Activated T-cell treated with anti-CD3 and anti-CD28 coated beads, Interleukin-2, amount 50 U/mL, for 72 hours (primary cell): ENCODE measurements at places on chromosomes 6 and 20.

DNA sequence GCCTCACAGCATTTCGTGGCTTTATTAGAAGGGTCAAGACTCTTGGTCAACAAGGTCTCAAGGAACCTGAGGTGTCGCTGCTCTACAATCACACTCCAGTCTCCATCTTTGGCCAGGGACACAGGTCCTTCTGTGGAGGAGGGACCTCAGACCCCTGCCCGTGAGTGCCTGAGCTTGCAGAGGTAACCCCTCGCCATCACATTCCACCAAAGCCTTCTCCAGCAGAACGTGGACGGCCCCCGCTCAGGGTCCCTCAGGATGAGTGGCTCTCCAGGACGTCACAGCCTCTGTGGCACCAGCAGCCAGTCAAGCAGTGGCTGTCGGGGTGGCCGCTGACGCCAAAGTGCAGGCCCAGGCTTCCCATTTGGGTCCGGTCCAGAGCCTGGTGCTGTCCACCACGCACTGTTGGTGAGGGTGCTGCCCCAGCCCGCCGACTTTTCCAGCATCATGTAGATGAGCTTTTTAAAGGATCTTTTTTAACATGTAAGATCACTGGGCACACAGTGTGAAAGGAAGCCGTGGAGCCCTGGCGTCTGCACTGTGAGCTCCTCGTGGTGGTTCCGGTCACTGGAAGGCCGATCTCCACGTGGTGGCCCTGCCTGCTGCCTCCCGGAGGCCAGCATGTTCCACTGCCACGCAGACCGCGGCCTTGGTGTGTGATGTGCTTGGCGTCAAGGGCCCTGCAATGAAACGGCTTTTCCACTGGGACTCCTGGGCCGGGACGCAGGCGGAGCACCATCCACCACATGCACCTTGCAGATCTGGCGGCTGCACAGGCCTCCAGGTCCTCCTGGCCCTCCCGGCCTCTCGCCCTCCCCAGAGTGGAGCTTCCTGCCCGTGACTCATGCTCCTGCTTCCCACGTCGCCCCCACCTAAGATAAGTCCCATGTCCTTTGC lies 8.3 kb upstream of the KIF25 start:
- DNase-seq: no peak

DNA sequence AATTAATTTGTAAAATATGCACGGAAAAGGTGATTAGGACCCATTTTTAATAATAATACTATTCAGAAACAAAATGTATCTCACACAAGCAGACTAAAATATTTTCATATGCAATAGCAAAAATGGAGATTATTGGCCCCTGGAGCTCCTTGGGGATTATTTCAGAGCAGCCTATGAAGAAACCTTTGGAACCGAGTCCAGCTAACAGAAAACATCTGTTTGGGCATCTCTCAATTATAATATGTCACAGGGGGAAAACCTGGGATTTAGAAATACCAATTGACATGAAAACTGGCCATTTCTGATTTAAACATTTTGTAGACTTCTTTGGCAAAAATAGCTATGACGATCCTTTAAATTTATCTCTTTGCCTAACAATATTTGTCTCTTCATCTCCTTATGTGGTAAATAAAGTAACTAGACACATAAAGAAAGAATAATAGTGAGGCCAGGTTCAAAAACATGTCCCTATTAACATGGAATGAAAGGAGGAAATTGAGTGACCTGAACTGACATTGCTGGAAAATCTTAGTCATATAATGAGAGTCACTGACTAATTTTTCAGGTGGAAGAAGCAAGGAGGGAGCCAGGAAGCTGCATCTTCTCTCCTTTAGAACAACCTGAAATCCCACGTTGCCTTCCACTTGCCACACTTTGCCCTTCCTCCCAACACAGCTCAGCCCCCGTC lies 199.0 kb downstream of the SOD2 start:
- no peak for DNase-seq

- DNase-seq: no peak
Observed at GRCh38 chr6:67854098-67854497, 781.0 kb upstream of the ADGRB3 start.

DNA sequence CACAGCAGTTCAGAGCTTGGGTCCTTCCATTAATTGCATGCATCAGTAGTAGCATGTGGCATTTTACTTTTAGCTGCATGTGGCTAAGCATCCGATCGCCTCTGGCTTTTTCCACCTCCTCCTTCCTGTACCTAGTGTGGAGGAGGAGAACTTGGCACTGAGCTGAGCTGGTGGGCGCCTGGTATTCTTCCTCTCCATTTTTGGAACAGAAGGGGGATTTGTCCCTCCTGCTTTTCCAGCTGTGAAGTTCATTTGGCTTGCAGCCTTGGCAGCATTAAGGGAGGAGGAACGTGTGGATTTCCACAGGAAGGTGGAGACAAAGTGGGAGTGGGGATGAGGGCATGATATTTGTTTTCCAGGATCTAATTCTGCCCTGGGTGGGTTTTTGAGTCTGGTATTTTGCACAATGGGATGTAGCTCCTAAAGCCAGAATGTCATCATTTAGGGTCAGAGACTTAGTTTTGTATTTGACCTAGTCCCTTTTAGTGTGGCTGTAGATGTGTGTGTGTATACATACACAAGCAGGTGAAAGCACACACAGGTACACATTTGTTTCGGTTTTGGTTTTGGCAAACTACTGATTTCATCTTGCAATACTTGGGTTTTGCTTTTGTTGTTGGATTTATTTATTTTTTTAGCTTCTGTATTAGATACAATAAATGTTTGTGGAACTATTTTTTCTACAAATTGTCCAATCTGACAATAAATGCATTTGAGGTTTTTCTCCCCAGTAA lies 90.0 kb downstream of the SASH1 start:
- no peak for DNase-seq

DNA sequence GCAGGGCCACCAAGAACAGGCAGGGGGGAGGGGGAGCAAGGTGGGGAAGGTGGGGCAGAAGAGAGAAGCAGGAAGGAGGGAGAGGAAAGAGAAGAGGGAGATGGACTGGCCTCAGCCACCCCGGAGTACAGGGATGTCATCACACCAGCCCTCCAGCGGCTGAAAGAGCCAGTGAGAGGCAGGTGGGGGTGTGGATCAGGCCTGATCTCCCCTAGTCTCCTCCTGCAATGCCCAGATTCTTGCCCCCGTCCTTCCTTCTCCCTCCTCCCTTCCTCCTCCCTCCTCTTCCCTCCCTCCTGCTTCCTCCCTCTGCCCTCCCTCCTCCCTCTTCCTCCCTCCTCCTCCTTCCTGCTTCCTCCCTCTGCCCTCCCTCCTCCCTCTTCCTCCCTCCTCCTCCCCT lies 61.5 kb downstream of the YTHDF1 start:
- DNase-seq: no peak

DNA sequence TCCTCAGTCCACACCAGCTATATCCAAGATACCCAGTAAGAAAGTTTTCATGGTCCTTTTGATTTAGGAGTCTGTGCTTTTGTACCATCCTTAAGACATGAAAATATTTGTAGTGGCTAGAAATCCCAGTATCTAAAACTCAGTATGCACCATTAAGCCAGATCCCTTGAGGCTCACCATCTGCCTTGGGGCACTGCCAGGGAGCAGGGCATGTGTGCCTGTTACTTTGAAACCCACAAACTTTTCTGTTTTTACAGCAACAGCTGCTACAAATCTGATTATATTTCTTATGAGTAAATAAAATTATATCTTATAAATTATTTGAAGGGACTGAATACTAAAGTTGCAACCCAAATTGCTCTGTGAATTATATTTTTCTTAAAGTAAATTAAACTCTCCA lies 290.5 kb upstream of the MANEA start:
- DNase-seq: no peak

DNA sequence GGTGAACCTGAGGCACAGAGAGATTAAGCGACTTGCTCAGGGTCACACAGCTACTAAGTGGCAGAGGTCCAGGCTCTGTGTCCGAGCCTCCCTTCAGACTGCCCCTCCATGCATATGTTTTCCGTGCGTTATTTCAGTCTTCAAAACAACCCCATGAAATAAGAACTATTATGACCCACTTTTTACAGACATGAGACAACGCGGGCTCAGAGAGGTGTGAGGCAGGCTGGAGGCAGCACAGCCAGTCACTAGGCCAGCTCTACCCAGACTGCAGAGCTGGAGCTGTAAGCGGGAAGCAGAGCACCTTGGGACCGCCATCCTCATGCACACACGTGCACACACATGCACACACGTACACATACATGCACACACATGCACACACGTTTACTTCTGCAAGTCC lies 62.3 kb downstream of the PSMG4 start:
- no peak for DNase-seq

DNA sequence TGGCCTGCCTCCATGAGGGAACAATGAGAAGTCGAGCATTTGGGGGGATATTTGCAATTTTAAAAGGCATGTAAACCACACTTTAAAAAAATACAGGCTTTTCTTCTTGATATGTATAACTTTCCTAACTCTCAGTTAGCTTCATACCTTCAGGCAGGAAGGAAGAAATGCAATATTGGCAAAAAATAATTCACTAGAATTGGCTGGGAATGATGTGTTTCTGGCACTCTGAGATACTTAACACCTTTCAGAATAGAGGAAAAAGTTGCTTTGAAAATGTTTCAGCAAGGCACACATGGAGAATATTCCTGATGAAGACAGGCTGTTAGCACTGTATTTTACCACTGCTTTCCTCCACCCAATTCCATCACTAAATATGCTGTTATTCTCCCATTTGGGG lies 747.6 kb downstream of the HDGFL1 start:
- no peak for DNase-seq

DNA sequence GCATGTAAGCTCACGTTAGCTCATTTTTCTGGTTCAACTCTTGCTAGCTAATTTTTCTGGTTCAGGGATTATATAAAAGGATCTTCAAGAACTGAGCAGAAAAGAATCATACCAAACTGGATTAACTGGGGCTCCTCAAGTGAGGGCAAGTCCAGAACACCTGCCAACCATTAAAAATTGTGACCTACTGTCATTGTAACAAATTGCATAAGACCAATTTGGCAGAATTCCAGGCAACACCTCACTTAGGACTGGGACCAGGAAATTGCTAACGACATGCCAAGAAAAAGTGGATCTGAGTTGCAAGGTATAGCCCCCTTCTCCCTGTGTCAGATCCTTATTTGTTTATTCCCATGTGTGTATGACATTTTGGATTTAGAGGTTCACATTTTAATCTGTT lies 216.6 kb downstream of the HIVEP2 start:
- no peak for DNase-seq

DNA sequence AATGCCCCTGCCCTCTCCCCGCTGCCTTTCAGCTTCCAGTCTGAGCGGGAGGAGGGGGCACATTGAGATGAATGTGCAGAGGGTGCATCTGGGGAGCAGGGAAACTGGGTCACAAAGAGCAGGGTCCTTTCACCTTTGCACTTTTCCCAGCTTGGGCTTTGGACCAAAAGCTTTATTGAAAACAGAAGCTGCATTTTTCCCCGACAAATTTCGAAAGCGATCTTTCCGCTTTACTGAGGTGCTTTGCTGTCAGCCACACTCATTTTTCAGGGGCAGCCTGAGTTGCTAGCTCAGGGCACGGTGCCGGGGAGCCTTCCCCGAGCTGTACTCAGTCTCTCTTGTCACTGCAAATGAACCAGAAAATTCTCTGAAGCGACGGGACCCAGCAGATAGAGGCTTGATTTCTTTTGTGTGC lies 283.7 kb upstream of the SOX4 start:
- DNase-seq: no peak

DNA sequence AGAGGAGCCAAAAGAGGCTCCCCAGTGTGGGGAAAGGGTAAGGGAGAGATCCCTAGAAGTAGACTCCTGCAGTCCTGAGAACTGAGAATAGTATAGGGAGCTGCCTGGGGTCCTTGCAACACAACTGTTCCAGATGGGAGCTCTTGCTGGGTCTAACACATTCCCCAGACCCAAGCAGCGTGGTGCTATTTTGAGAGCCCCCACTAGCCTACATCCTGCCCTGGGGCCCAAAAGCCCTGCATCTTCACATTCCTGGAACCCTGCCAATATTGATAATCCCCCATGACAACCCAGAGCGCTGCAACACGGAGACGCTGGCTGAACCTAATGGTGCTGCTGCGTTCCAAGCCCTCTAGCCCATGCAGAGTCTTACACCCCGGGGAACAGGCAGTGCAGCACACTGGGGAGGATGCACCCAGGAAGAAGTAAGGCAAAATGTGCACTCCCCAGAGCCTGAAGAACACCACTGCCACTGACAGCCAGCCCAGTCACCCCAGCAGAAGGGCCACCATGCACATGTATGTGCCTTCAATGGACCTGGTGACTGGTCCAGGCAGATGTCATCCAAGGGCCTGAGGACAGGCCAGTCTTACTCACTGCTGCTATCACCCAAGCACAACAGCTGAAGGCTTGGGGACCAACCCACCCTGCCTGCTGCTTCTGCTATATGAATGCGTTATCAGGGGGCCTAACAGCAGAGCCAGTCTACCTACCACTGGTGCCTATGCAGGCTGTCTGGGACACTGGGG lies 7.0 kb upstream of the RNF217 start:
- no peak for DNase-seq

DNA sequence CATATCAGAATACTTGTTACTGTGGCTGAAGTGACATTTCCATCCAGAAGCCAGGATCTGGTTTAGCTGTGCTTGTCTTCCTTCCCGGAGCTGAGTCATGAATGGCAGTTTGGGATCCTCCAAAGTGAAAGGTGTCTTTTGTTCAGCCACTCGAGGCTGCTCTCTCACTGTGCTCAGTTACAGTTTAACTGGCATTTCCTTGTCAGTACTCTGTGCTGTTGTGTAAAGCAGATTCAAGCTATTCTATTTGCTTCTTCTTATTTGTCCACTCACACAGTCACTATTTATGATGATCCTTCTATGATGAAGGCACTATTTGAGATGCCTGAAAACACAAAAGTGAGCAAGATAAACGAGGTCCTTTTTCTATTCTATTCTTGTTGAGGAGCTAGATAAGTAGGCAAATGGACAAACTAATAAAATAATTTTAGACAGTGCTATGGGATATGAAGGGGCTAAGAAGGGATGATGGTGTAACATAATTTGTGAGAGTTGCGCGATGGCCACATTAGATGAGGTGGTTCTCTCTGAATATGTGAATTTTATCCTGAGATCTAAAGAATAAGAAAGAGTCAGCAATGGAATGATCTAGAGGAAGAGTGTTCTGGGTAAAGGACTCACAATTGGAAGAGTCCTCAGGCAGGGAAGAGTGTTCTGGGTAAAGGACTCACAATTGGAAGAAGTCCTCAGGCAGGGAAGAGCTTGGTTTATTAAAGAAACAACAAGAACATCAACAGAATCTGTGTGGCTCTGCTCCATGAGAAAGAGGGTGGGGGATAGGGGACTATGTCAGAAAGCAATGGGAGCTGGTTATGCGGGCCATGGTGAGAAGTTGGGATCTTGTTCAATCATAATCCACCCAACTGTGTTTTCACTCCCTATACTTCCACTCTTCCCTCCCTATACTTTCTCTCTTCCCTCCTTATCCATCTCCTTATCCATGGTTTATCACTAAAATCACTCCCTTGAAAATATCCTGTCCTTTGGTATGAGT lies 40.1 kb downstream of the CYP24A1 start:
- no peak for DNase-seq

DNA sequence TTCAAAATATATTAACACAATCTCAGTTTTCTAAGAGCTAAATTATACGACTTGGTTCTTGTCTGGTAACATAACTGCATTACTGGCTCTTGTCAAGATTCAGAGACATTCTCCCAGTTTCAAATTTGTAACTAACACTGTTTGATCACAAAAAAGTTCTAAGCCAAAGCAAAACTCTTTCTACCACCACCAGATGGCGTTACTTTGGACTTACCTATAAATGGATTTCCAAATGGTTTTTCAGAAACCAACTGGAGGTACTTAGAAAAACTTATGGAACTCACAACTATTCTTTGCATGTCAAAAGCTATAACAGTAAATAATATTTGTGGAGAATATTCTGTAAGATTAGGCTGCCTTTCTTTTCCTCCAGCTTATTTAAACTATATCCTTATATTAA lies 34.2 kb upstream of the GFRAL start:
- DNase-seq: no peak
